ENCODE measurements at places on chromosomes 13 and 19. TPM values are rescaled to one million over a fixed set of nuclear protein-coding genes. Genes with fewer than 3 reads are reported as not detected.

The NRTN gene
- 0.99 TPM for polyA plus RNA-seq

The ZNF560 gene
- 0.10 TPM for polyA plus RNA-seq

The CERS1 gene
- 7.3 TPM for polyA plus RNA-seq

The ABHD17A gene
- 69.1 TPM for polyA plus RNA-seq
